Colonic mucosa (tissue), 4 donors: ENCODE measurements at places on chromosomes 13 and 19.

GRCh38 chr13:51552027-51552426 is 32.2 kb upstream of the WDFY2 start:
- no peak for DNase-seq

DNA sequence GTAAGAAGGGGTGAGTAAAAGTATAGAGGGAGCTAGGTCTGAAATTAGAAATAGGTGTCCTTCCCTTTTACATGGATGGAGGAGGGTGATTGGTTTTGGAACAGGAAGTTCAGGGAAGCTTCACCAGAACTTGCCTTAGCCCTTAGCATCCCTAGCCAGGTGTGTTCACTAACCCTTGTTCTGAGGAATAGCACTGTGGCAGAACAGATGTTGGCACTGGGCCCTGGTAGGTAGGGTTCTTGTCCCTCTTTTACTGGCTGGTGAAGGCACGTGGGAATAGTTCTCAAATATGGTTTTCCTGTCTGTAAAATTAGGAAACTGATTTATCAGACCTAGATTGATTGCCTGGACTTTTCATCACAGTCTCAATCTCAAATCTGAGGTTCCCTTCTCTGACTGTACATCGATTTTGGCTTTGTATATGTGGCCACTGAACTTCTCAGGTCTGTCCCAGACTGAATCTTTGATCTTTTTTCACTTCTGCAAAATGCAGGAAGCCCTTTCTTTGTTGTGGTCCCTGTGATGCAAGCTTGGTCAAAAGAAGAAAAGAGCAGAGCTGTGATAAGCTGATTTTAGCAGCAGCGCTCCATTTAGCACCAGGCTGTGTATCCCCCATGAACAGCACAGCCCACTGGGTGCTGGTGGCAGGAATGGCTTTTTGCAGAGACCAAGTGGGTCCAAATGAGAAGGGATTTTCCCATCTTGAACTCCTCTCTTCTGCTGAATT is 86.2 kb upstream of the HTR2A start:
- no peak for DNase-seq

- DNase-seq = peak; percentile 66
These were observed 25.1 kb downstream of the TMPRSS9 start for GRCh38 chr19:2385053-2385721.

DNA sequence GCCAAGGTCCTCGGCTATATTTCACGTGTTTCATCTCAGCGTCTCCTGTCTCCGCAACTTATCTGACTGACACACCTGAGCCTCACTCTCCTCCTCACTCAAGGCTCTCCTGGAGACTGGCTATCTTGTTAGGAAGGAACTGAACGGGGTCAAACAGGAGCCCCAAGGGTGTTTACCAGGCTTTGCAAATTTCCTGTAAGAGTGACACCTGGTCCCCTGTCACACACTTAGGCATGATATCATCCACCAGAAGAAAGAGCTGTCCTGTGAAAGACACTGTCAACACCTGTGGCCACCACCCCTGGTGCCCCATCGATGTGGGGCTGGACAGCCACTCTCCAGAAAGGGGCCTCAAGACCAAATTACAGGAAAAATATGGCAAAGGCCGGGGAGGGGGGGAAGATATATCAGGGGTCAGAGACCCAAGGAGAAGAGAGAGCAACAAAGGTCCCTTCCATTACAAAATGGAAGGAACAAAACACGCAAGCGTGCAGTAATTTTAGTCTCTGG is 2.9 kb downstream of the CD70 start:
- DNase-seq = no peak
